Left ventricle myocardium inferior (tissue), 1 donor: ENCODE measurements at places on chromosomes 3 and 15.

- DNase-seq: no peak
Measured at GRCh38 chr15:100580414-100580813, 21.6 kb downstream of the LINS1 start.

- no peak for DNase-seq
Measured at GRCh38 chr3:31624083-31624709, 91.5 kb downstream of the STT3B start.

GRCh38 chr3:71269906-71270305 is 313.6 kb downstream of the FOXP1 start:
- no peak for DNase-seq

DNA sequence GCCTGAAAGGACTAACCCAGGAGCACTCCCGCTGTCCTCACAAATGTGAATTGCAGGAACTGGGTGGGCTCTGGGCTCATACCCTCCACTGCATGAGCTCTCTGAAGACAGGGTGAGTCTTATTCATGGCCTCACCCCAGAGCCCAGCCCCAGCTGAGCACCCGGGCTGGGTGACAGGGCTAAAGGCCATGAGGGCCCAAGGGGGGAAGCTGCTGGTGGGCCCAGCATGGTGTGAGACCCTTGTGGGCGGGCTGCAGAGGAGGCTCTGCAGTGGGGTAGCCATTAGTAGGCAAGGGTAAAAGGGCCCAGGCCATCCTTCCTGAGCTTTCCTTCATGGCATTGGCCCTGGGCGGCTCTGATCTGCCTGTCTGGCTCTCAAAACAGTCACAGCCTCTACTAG is 30.3 kb downstream of the SRPRB start:
- no peak for DNase-seq

DNA sequence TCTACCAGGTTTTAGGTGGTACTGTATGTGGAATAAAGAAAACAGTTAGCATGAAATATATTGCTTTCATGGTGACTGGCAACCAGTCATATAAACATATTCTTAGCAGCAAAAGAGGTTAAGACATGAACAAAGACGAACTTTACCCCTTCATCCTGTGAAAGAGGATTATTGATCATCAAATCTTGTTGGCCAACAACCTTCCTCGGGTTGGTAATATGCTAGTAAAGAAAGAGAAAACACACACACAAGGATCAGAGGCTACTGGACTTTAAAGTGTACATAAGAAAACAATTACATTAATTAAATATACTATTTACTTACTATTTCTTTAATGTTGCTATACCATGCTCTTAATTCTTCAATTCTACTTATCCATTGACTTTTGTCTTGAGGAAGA is 337.9 kb downstream of the TBC1D5 start:
- DNase-seq: no peak

DNA sequence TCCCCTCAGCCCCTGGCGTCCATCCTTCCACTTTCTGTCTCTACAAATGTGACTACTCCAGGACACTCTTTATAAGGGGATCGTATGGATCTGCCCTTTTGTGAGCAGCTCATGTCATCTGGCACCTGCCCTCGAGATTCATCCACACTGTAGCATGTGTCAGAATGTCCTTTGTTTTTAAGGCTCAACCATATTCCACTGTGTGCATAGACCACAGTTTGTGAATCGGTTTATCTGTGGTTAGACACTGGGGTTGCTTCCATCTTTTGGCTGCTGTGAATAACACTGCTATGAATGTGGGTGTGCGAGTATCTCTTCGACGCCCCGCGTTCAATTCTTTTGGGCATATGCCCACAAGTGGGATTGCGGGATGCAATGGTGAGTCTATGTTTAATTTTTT is 167.9 kb downstream of the NUP210 start:
- DNase-seq: no peak

- DNase-seq: no peak
Measured at GRCh38 chr3:187935623-187936156, 190.4 kb upstream of the BCL6 start.

DNA sequence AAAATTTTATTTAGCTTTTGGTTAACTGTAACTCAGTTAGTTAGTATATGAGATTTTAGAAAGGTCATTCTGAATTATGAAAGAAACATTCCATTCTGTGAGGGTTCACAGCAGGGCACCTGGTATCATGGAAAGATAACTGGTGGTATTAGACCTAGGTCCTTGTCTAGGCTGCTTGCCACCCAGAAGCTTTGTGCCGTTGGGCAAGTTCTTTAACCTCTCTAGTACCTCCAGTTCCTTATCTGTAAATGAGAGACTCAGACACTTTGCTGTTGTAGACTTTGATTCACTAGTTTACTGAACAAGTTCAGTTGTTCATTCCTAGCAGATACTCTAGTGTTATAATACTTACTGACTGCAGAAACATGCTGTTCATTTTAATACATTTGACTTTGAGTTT is 25.4 kb downstream of the PDCD6IP start:
- no peak for DNase-seq

GRCh38 chr15:80404057-80404760 is at the start of gene ARNT2:
TSS of gene ARNT2 (plus strand) at chr15:80404382. CDS start at chr15:80404516, 134 bp downstream.
- DNase-seq: peak; percentile 24

DNA sequence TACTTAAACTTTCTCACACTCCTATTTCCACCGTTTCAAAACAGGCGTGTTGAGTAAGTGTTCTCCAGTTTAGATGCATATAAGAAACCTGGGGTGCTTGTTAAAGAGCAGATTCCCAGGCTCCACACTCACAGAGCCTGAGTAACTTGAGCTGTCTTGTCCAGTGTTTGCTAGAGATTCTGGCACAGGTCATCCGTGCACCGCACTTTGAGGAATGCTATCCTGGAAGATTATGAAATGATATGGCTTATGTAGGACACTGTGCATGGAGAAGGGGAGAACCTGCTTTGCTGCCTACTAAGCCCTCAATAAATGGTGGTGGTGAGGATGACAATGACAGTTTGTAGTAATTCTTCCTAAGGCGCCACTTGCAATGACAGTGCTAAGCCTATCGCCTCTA is 273.7 kb downstream of the PDZRN3 start:
- no peak for DNase-seq

DNA sequence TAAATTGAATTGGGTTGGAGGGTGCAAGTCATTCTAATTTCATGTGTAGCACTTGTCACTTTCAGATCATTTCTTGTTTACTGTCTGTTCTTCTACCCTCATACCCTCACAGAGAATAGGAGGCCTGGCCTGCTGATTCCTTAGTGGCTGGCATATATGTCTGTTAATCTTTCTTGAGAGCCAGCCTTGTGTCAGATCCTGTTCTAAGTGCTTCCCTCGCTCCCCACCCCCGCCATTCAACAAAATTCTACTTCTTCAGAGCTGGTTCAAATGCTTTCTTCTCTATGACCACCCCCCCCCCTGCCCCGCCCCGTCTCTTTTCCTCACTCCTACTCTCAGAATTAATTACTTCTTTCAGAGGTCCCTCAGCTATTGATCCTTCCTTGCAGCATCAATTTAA is 1.5 kb upstream of the U2SURP start:
- DNase-seq: no peak
